C1 segment of cervical spinal cord (tissue), 14 donors: ENCODE measurements at places on chromosomes 5 and 9.

DNA sequence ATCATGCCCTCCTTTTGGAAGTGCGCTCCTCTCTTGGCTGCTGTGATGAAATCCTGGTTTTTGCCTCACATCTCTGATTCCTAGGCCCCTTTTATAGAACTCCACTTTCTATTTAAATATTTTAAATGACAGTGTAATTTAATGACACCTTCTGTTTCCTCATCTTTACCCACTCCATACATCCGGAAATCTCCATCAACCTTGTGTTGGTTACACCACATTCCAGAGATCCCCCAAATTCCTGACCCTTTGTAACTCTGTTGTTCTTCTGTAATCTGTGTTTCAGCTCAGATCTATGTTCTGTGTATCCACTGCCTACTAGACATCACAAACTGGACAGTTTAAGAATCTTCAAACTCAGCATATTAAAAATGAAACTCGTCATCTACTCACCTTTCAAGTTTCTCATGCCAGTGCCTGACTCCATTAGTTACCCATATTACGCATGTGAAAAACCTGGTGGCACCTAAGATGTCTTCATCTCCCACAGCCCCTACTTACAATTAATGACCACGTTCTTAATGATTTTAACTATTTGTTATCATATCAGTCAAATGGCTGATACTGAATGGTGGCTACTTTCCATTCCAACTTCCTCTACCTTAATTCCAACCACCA, 25.1 kb downstream of the PARP8 start:
- DNase-seq: no peak

GRCh38 chr9:1207686-1208085, 157.5 kb downstream of the DMRT2 start:
- DNase-seq: no peak

DNA sequence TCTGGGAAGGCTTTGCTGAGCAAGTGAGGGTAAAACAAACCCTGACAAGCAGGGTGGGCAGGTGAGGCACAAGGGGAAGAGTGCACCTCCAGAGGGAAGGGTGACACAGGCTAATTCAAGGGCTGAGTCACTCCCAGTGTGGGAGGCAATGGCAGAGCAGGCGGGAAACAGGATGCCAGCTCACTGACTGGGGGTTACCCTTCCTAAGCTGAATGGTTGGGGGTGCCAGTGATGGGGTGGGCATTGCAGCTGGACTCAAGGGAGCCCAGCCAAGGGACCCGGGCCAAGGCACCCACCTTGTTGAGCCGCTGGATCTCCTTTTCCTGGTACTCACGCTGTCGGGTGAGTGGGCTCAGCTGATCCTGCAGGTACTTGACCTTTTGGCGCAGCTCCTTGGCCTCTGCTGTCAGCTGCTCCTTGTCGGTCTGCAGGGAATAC, 18.4 kb downstream of the GPX3 start:
- DNase-seq: no peak

DNA sequence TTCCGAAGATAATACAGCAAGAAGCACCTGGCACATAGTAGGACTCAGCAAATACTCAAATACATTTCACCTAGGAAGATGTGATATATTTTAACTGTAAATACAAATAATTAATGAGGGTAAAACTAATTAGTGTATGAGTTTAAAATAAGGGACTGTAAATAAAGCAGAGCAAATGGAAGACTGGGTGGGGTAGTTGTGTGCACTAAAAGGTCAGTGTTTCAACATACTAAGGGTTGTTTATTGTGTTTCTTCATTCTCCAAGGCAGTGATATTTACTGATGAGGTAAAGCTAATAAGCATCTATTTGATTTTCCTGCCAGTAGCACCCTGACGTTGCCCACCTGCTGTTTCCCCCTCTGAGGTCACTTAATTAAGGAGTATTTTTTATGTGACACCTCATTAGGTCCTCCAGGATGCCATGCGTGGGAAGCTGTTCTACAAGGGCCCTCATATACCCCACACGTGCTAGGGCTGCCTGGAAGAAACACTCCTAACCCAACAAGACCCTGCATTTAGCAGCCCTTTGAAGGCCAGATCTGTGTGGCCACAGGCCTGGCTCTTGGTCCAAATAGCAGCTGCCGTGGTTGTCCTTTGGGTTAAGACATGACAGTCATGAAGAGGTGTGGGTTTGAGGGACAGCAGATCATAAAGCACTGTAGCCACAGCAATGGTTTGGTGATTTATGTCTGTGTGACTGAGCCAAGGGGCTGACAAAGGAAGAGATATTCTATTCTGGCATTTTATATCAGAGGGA, 97.5 kb upstream of the RPS23 start:
- DNase-seq: no peak
